HepG2 (cell line): ENCODE measurements at places on chromosomes 16 and 17. TPM values are rescaled to one million over a fixed set of nuclear protein-coding genes. Genes with fewer than 3 reads are reported as not detected.

- DNase-seq = no peak
These were observed 8.6 kb upstream of the DNAH9 start for GRCh38 chr17:11589716-11590115.

MKS1 gene
- 24.8 and 26.3 TPM in 2 replicates for total RNA-seq

CCL22 gene
- total RNA-seq = 0.06 TPM in 1 of 2 replicates, not detected in the other

HSPB9 gene
- total RNA-seq = 0.13 and 0.24 TPM in 2 replicates

HIC1 gene
- total RNA-seq = 0.31 TPM in 1 of 2 replicates, not detected in the other
